ENCODE measurements at places on chromosomes 3 and 15.

DNA sequence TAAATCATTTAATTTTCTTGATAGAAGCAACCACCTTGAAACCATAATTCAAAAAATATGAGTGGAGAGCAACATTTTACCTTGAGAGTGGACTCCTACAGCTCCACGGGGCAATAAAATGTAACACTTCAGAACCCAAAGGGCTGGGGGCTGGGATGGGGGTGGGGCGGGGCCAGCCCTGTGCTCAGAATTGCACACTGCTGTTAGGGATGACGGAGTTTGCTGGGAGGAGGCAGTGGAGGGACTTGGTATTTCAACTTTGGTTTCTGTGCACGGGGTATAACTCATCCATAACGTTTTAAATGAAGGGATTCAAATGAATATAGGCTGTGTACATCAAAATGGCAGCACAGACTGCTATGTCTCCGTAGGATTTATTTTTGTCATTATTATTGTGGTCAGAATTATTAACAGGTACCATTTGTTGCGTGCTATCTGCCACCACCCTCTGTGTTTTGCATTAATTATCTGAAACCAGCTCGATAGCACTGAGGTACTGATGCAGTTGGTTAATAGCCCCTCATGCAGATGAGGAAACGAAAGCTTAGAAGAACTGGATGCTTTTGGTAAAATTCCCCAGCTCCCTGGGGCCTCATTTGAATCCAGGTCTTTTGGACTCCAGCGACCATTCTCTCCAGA lies 29.4 kb upstream of the WNT5A start:
- no peak for DNase-seq

GRCh38 chr3:59310736-59311135 lies 260.9 kb upstream of the CFAP20DC start:
- no peak for DNase-seq

- DNase-seq, result no peak
Measured at GRCh38 chr15:72382146-72382545, 6.3 kb upstream of the HEXA start.

GRCh38 chr15:73540161-73540560 lies 93.0 kb downstream of the NPTN start:
- no peak for DNase-seq

- no peak for DNase-seq
Measured at GRCh38 chr15:62912808-62913207, 129.7 kb upstream of the TPM1 start.

DNA sequence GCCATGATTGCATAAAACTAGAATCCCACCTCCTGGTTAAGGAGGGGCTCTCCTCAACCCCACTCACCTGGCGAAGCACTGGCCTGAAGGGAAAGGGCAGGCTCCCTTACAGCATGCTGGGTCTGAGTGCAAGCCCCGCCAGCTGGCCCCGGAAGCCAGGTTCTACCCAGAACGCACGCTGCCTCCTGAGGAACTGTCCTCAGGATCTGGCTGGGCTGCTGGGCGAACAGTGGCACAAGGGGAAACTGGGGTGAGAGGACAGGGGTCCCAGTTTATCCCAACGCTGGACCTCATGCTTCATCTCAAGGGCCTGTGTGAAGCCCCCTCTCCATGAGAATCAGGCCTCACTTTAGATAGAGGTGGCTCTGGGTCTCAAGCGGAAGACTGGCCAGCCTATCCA lies 47.5 kb downstream of the NUP210 start:
- DNase-seq, result no peak

GRCh38 chr3:177561365-177561764 lies 364.1 kb upstream of the TBL1XR1 start:
- no peak for DNase-seq

- DNase-seq, result no peak
Measured at GRCh38 chr3:111570404-111571030, 24.6 kb downstream of the ZBED2 start.

- DNase-seq, result no peak
Measured at GRCh38 chr15:80531796-80532195, 127.6 kb downstream of the ARNT2 start.

DNA sequence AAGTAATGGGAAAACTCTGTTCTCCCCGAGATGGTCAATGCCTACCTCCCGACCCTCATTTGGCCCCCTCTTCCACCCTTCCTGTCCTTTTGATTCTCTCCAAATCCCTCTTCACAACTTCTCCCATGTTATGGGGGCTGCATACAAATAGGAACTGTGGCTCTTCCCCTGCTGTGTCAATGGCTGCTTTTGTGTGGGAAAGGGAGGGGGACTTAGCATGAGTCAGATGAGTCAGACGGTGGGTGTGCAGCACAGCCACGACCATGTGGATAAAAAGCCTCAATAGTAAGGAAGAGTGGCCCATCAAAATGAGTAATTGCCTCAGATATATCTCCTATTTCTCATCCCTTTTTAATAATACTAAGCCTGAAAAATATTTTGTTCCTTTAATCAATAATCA lies 31.9 kb downstream of the SPATA16 start:
- DNase-seq, result no peak

DNA sequence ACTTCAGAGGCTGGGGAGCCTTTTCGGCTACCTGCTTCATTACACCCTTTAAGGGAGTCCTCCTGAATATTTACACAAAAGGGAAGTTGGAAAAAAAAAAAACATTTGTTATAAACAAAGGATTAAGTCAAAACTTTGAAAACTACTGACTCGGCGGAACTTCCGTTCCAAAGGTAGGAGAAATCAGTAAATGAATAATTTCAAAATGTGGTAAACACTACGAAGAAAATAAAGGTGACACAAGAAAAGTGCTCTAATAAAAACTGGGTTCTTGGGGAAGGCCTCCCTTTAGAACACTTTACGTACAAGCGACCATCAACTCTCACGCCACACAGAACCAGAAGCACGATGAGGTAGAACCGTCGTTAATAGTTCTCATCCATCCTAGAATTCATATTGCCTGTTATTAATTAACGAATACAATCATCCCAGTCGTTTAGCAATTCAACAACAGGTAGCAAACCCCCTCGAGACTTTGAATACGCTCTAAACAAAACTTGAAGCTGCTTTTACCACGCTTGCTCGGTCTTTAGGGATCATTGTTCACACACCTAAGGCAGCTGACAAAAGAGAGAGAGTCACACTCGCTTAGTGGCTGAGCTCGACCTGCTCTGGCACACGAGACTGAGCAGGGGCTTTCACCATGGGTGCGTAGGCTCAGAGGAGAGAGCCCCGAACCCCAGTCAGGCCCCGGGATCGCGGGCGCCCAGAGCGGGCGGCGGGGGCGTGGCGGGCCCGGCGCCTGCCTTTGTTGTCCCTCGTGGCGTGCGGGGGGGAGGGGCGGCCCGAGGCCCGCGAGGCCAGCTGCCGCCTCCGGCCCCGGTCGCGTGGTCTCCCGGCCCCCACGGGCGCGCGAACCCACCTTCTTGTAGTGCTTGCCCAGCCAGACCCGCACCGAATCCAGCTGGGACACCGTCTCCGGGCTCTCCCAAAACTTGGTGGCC lies 680 bp downstream of the SMARCC1 start:
- peak; percentile 76 for DNase-seq

DNA sequence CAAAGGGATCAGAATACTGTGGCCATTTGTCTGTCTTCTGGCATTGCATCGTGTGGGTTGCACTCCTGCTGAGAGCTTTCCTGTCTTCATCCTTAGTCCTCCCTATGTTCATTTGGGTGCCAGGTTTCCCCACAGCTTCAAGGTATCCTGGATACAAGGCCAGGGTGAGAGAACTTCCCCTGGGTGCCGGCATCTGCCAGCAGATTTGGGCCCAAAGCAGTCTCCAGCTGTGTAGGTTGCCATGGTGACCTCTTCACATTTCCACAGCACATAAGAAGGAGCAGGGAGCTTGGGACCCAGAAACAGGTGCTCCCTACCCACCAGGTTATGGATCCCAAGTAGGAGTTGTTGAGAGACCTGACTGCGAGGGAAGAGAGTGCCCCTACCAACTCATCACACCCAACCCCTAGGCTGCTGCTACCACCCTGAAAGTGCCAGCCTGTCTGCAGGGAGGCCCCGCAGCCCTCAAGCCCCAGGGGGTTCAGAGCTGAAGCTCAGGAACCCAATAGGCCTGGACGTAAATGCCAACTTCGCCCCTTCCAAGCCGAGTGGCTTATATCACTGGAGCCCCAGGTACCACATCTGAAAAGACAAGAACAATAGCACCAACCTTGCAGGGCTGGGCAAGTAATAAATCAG lies 19.9 kb downstream of the TTC21A start:
- no peak for DNase-seq

GRCh38 chr3:131396170-131396569 lies 14.6 kb downstream of the NUDT16 start:
- no peak for DNase-seq

DNA sequence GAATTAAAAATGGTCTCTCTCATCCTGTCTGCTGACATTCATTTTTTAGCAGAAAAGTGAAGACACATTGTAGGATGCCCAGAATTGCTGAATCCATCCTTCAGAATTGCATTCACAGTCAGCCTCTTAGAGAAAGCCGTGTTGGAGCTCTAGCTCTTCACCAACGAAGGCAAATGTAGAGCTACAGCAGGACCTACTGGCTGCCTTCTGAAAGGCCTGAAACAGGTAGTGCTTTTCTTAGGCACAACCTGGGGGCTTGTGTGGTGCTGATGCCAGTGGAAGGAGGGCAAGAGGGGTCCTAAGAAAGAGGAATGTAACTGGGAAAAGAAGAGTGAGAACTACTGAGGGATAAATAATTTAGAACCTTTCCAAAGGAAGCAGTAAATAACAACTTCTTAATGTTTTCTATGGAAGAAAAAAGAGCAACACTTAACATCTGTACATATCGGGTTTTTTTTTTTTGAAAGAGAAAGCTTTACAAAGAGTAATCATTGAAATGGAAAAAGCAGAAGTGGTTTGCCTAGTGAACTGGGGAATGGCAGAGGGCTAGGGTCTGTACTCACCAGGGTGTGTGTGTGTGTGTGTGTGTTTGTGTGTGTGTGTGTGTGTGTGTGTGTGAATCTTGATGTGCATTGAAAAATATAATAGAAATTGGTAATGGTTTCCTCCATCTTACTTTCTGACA lies 297.8 kb downstream of the SATB1 start:
- no peak for DNase-seq

- DNase-seq, result no peak
Measured at GRCh38 chr3:32186097-32186496, 52.4 kb upstream of the CMTM8 start.

GRCh38 chr3:157713101-157713500 lies 209.9 kb upstream of the VEPH1 start:
- no peak for DNase-seq

- no peak for DNase-seq
Measured at GRCh38 chr15:26143221-26143620, 280.1 kb upstream of the ATP10A start.

GRCh38 chr3:4738737-4739274 lies 240.4 kb upstream of the BHLHE40 start:
- no peak for DNase-seq

DNA sequence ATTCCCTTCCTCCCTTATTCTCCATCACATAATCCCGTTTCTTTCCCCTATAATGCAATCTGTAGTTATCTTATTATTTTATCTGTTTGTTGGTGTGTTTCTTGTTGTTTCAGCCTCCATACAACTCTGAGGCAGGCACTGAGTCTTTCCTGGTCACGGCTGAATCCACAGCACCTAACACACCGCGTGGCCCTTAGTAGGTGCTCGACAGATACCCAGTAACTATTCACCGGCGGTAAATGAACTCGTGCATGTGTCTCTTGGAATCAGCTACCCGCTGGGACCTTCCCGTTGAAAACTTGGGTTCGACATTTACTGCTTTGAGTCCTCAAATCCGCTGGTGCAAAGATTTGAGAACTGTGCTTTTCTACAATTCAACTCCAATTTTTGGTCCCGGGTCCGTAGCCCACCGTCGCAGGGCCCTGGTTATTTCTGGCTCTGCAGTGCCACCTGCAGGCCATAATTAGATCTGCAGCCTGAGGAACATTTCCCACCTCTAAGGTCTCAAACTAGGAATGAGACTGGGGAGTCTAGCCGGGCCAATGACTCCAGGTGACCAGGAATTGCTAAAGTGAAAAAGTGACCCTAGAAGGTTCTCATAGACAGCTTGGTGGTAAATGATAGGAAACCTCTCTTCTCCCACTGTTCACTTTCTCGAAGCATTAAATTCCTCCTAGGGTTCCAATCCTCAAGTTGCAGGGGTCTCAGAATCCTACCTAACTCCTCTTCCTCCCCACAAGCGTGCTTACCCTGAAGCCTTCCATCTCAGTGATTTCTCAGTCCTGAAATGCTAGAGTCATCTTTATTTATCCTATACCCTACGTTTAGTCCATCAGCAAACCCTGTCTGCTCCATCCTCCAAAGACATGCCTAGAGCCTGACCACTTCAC lies 40.0 kb upstream of the TRH start:
- no peak for DNase-seq

DNA sequence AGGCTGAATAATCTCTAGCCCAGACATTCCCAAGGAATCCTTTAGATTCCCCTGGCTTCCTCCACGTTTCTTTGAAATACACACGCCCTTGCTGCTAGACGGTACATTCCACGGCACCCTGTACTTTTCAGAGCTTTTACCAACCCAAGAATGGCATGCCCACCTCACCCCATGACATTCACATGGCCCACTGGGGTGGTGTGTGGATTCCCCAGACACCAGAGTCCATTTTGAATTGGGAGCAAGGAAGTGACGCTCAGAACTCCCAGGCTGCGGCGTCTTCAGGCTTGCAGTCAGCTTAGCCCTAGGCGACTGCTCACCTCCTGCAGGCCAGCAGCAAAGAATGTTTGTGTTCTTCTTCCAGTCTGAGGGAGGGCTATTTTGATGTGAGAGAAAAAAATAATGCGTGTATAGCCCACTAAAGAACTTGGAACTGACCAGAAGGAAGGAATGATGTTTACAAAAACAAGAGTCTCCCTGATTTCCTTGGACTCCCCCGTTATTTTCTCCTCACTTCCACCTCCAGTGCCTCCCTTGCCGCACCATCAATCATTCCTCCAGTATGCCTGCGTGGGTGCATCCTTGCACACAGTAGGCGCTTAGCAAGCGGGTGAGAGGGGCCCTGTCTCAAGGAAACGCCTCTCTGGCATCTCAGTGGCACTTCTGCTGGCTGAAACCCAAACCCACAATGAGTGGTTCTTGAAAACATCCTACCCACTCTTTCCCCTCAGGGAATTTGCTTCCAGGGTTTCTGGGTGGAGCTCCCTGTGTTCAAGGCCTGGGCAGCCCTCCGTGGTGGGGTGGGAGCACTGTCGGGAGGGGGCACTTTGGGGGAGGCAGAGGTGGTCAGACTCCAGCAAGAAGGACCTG lies 59.9 kb downstream of the SMAD6 start:
- DNase-seq, result no peak

GRCh38 chr3:164533275-164533674 lies 545.0 kb downstream of the SI start:
- DNase-seq, result no peak

GRCh38 chr3:194537732-194538247 lies 51.0 kb upstream of the ATP13A3 start:
- no peak for DNase-seq
